ENCODE measurements at places on chromosomes 3 and 15.
A peak's percentile ranks its signal among the peaks of the same experiment; 100 is the strongest.

DNA sequence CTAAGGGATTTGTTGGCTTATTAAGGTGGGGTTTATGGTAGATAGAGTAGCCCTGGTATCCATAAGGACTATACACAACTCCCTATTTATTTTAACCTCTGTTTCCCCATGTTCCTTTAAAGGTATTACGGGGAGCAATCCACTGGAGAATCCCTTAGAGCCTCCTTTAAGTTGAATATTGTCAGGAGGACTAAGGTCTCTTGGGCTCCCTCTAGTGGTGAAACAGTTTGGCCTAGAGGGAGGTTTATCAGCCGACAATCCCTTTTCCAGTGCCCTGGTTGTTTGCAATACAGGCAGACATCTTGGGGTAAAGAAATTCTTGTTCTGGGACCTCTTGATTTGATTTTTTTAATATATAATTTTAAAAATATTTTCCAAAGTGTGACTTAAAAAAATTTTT lies 12.9 kb downstream of the OPA1 start:
- peak; percentile 64 for DNase-seq

- no peak for DNase-seq
Observed at GRCh38 chr3:195069501-195070251, 201.3 kb downstream of the XXYLT1 start.

DNA sequence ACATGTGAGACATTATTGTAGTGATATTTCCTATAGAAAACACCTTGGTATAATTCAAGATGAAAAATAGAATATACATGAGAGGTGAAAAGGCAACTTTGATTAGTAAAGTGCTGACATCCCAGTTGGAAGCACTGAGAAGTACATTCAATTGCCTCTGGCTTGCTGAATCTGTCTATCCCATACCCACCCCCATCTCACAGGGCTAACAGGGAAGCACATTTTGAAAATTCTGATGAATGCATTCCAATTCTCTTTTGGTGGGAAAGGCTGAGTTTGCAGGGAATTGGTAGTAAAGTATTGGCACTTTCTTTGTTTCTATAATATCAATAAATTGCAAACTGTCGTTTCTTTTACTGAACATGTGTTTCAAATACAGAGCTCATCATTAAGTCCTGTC lies 122.9 kb downstream of the MBNL1 start:
- DNase-seq = no peak

DNA sequence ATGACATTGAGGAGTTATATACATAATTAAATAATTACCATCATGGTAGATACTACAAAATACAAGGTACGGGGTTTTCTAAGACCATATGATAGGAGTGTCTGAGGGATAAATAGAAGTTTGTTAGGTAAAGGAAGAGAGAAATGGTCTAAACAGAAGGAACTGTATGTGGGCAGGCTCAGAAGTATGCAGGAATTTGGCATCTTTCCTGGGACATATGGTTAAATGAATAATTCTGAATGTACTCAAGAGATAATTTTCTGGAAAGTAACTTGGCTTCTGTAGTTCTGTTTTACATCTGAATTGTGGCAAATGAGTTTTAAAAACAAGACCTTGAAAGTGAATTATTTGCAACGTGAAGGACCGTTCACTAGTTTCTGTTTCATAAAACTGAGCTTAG lies 17.5 kb downstream of the LMCD1 start:
- no peak for DNase-seq

DNA sequence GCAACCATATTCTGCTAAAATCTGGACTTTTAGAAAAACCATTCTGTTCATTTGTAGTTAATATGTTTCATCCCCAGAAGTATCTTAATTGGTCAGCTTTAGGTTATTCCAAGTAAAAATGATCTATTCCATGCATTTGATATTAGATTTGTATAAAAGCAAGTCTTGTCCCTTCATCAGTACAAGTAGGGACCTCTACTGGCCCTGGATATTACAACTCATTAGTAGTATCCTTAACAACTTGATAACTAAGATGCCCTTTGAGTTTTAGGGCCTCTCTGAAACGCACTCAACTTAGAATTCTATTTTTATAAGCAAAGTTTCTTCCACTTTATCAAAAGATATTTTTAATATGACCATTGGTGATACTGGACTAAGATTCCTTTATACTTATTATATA lies 25.3 kb upstream of the SELENOT start:
- DNase-seq = no peak

All from GM03348 (cell line).